NCI-H2227 treated with DMSO at 0.1 percent for 48 hours (cell line): ENCODE measurements at places on chromosomes 2 and 18.
A peak's percentile ranks its signal among the peaks of the same experiment; 100 is the strongest.

- no peak for DNase-seq
Observed at GRCh38 chr2:63891488-63892030, 49.9 kb downstream of the UGP2 start.

- DNase-seq, result no peak
Observed at GRCh38 chr2:211093743-211094303, 537.4 kb downstream of the CPS1 start.

- no peak for DNase-seq
Observed at GRCh38 chr2:1591978-1592907, 152.1 kb downstream of the PXDN start.

DNA sequence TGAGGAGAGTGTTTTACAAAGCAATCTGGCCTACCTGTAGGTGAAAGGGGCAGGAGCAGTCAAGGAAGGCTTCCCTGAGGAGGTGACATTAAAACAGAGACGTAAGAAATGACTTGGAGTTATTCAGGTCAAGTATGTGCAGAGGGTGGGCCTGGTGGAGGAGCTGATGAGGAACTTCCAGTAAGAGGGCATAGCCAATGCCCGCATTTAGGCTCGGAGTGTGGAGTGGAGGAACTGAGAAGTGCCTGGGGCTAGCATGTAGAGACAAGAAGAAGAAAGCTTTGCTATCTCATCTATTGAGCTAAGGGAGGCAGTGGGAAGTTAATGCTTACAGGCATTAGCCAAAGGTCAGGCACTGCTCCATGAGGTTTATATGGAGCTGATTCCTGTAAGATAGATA lies 312.2 kb downstream of the ZNF521 start:
- no peak for DNase-seq

DNA sequence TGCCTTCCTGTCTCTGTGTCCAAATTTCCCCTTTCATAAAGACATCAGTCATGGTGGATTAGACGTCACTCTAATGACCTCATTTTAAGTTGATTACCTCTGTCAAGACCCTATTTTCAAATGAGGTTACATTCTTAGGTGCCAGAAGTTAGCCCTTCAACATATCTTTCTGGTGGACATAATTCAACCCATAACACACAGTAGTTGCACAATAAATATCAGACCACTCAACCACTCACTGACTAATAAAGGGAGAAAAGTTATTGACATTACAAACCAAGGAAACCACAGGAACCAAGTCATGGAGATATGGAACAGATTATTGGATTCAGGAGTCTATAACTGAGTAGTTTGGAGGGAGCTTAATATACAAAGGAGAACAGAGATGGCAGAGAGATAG lies 377.4 kb upstream of the ACVR2A start:
- no peak for DNase-seq

- no peak for DNase-seq
Observed at GRCh38 chr2:140440815-140441214, 1660.6 kb upstream of the NXPH2 start.

DNA sequence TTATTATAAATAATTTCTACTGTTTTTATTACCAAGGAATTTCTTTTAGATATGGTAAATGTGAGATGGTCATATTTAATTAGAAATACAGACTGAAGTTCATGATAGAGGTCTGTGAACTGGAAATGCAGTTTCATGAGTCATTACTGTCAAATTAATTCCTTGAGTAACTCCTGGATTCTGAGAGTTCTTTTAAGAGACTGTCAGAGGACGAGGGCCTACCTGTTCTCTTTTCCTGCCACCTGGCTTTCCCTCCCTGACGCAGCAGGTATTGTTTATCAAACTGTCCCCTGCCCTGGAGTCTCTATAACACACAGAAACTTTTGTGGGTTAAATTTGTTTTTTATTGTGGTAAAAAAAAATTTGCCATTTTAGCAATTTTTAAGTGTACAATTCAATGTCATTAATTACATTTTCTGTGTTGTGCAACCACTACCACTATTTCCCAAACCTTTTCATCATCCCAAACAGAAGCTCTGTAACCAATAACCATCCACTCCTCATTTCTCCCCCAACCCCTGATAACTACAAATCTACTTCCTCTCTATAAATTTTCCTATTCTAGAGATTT lies 142.6 kb downstream of the DIS3L2 start:
- no peak for DNase-seq

DNA sequence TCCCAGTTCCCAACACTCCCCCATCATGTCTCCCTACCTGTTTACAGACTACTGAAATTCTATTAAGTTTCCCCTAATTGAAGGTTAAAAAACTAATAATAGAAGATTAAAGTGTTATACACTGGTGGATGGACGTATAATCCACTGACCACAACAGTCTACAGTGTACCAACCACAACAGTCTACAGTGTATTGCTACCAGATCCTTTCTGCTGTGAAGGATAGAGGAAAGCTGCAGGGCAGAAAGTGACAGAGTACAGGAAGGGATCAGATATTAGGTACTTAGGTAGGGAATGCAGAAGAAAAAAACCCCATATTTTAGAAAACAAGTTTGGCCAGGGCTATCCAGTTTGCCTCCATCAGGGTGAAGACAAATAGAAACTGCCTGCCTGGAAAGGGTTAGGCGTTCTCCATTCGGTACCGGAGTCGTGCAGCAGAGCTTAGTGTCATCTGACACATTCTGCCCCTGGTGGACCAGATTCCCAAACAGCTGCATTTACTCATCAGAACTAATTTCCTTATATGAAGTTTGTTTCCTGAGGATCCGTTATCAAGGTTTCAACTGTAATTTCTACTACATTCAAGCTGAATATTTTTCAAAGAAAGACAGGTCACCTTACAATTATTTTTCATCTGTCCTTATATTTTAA lies 49.9 kb downstream of the KLF7 start:
- DNase-seq, result peak; percentile 37

DNA sequence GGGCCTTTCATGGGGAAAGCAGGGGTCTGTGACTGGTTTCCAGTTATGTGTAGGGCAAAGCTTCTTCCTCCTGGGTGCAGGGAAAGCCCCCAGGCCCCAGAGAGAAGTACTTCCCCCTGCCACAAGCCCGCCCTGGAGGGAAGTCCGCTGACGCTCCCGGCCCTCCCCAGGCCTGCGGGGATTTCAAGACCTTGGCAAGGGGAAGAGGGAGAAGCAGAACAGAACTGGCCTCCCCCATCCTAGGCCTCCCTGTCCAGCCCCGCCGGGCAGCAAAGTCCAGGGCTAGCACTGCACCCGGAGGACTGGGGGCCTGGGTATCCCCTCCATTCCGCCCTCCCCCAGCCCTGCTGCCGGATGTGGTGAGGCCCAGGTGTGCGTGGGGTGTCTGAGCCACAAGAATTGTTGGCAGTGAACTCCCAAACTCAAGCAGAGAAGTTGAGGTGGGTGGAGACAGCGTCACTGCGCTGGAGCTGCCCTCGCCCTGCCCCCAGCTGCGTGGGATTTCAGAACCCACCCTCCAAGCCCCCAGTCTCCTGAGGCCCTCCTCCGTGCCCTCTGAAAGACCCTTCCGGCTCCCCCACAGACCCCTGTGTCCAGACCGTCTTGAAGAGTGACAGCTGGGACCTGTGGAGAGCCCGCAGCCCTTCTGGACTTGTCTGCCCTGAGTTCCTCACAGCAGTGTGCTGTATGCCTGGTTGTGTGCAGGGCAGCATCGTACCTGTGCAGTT lies 1.1 kb upstream of the DUSP2 start:
- DNase-seq, result no peak

GRCh38 chr2:219987830-219988229 lies 360.4 kb downstream of the SLC4A3 start:
- no peak for DNase-seq

GRCh38 chr2:43605079-43605655 lies 9.3 kb upstream of the THADA start:
- peak; percentile 27 for DNase-seq

- no peak for DNase-seq
Observed at GRCh38 chr2:119464981-119465380, 33.3 kb downstream of the TMEM37 start.

GRCh38 chr2:234620018-234620417 lies 123.1 kb upstream of the ARL4C start:
- no peak for DNase-seq

GRCh38 chr18:5879479-5879882 lies 15.8 kb downstream of the TMEM200C start:
- DNase-seq, result no peak

DNA sequence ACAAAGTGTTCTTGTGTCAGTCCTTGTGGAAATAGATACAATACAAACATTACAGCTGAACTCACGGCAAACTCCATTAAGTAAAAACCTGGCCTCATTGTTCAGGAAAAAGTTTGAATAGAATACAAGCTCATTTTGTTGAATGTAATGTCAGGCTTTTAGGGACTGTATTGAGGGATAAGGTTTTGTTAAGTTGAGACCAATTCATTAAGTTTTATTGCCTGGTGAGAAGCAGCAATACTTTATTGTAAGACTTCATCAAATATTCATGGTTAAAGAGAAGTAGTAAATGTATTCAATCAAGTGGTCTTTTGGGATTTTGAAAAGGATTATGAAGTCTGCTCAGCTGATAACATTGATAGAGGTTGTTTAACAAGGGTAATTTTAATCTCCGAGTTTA lies 35.4 kb upstream of the METAP1D start:
- DNase-seq, result no peak

GRCh38 chr18:12162786-12163185 lies 69.1 kb downstream of the ANKRD62 start:
- no peak for DNase-seq

GRCh38 chr2:28133778-28134177 lies 243.2 kb downstream of the BABAM2 start:
- DNase-seq, result no peak

GRCh38 chr2:233247116-233247515 lies 4.4 kb upstream of the ATG16L1 start:
- no peak for DNase-seq

DNA sequence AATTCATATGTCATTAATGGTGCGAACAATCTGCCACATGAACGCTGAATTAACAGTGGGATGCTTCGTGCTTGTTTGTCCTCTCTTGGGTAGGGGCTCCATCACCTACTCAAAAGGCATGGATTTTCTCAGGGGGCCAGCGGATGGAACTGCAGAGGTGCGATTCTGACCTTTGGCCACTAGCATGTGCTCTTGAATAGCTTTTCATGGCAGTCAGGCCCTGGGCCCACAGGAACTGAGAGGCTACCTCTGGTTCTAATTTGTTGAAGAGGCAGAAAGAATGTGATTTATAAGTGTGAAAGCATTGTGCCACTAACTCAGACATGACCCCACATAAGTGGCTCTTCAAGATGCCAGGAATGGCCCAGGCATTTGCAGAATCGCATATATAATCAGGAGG lies 283.2 kb downstream of the INSIG2 start:
- DNase-seq, result no peak

GRCh38 chr2:144379851-144380311 lies 140.0 kb downstream of the ZEB2 start:
- peak; percentile 47 for DNase-seq

DNA sequence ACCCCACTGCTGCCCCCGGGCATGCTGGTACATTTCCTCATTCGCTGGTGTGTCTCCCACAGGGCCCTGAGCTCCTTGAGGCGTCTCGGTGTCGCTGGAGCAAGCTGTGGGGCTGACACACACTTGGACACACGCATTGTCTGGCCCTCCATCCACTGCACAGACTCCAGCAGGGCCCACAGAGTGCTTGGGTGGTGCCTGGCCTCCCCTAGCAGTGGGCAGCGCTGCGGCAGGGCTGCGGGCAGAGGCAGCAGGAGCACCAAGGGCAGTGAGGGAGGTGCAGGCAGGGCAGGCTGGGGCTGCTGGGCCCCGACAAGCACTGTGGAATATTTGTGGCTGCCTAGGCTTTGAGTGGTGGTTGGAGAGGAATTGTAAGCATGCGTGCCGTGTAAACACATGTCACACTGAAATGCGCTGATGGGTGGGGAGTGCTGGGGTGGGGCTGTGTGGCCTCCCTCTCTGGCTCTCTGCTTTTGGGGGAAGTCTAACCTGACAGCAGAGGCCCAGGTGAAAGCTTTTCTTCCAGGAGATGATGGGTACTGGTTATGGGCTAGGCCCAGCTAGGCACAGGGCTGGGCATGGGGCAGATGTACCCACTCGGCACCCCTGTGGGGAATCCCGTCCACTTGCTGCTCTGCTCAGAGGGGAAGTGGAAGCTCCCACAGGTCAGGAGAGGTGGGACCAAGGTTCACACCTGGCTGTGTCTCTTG lies 55.5 kb upstream of the HS6ST1 start:
- no peak for DNase-seq

GRCh38 chr2:225471482-225471881 lies 72.0 kb downstream of the NYAP2 start:
- no peak for DNase-seq

- no peak for DNase-seq
Observed at GRCh38 chr2:190668892-190669291, 20.0 kb downstream of the NAB1 start.

- no peak for DNase-seq
Observed at GRCh38 chr18:42106784-42107183, 151.8 kb downstream of the PIK3C3 start.

DNA sequence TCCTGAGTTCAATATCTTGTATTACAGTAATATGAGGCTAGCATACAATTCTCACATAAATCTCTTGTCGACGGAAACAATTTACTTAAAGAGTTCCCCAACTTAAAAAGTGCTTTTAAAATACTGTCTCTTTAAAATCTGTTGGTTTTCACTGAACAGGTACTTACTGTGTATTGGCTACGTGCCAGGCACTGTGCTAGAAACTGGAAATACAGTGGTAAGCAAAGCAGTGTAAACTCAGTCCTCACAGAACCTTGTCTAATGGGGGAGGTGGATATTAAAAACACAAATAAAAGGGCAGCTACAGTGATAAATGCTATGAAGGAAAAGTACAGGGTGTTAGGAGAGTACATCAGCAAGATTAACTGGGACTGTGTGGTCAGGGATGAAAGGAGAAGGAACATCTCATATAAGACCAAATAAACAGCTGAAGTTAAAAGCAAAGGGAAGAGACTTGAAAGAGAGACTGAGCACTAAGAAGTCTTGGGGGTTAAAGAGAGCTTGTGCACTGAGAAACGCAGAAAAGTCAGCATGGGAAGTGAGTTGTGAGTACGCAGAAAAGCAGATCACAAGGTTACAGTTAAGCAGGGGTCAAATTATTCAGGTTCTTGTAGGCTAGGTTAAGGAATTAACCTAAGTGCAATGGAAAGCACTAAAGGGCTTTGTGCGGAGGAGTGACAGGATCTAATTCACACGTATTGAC lies 52.5 kb downstream of the USP40 start:
- no peak for DNase-seq

DNA sequence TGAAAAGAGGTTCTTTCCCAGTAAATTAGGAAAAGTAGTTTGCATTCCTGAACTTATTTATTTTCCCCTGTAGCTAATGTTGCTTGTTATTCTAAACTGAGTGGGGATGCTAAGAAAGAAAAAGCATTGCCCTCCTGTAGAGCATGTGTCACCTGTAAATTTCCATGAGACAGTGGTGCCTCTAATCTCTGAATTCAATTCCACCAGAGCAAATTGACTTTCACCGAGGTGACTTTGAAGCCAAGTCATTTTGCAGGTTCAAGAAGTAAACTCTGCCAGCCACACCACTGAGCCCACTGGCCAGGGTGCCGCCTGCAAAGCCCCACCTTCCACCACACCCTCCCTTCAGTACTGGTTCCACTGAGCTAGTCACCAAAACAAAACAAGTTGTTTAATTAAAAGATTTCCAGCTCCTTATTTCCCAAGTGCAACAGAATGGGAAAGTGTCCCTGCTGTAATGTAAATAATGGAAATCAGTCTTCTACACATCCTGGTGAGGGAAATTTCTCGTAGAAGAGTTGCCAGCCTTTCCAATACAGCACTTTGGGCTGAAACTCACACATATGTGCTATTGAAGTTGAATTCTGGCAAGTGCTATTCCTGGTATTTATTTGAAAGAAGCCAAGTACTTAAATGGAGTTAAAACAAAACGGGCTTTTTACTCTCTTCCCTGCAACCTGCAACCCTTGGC lies 254.8 kb downstream of the RNF152 start:
- DNase-seq, result no peak

GRCh38 chr2:224769489-224769888 lies 53.3 kb upstream of the CCDC195 start:
- no peak for DNase-seq
